HCT116 (cell line): ENCODE measurements at places on chromosomes 16 and 17. TPM values are rescaled to one million over a fixed set of nuclear protein-coding genes. Genes with fewer than 3 reads are reported as not detected.

- DNase-seq: no peak
- H3K27ac ChIP-seq: no peak overlapping the region
- H3K36me3 ChIP-seq: no peaks in the 10 kb centered on the region
- no peaks in the 10 kb centered on the region for H3K27me3 ChIP-seq
Measured at GRCh38 chr16:52591934-52592592, 45.1 kb upstream of the TOX3 start.

PRSS8 gene
- total RNA-seq: 42.6 TPM

SLC12A3 gene
- total RNA-seq: not detected

DNA sequence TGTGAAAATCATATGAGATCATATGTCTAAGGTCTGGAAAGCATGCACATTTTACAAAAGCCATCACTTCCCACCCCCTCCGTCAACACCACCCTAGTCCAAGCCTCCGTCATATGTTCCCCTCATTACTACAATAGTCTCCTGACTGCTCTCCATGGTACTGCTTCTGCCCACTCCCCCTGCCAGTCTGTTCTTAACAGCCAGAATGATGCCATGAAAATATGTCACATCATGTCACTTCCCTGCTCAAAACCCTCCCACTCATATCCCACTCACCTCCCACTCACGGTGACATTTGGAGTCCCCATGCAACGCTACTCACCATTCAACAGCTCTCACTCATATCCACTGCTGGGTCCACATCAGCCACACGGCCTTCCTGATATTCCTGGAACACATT is 432.3 kb downstream of the XYLT1 start:
- peaks cover 20% of the 10 kb centered on the region for H3K27me3 ChIP-seq
- no peak for DNase-seq
- no peak overlapping the region for H3K4me3 ChIP-seq
- no peaks in the 10 kb centered on the region for H3K36me3 ChIP-seq
- H3K27ac ChIP-seq: no peak overlapping the region
- no peaks in the 10 kb centered on the region for H3K4me1 ChIP-seq

COL1A1 gene
- total RNA-seq: 33.6 TPM

MYH8 gene
- not detected for total RNA-seq

MPP3 gene
- total RNA-seq: 19.5 TPM

- no peak for DNase-seq
- no peak overlapping the region for H3K4me3 ChIP-seq
- H3K27me3 ChIP-seq: peaks cover 6% of the 10 kb centered on the region; the same call in 1 of the 2 replicates
- no peaks in the 10 kb centered on the region for H3K36me3 ChIP-seq
- no peak overlapping the region for H3K27ac ChIP-seq
Measured at GRCh38 chr17:39756380-39757079, 18.8 kb downstream of the GRB7 start.
